ENCODE measurements at places on chromosomes 3 and 15.

DNA sequence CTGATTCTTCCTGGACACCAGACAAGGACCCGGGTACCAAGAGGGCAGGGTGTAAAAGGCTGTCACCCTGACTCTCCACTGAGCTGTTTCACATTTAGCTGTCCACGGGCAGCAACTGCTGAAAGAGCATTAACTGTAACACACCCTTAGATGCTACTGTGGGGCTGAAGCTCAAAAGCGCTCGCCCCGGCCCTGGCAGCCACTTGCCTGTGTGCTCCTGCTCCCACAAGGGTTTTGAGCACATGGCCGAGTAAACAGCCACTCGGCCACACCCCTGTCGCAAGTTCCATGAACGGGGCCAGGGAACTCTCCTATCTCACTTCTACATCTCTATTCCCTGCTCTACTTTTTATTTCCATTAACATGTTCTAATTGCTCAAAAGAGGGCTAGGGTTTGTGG, 421.7 kb downstream of the TUSC7 start:
- DNase-seq = no peak

DNA sequence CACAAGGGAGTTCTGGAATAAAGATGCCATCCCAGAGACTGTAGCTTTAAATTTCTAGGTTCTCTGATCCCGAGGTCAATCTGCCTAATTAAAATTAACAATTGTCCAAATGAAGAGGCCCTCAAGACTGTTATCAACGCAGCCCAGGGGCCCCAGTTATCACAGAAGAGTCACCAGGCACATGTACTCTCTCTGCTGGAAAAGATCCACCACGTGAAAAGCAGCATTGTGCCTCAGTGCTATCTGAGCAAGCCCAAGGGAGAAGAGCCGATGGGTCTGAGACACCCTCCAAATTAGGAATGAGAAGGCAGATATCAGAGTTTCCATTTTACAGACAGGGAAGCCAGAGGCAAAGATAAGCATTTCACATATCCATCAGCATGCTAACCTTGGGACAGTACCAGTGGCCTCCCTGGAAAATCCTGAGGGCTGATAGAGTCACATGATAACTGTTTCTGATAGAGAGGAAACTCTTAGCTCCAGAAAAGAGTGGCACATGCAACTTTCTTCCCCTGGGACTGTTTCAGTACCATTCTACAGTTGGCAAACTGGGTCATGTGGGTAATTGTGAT, 55.5 kb downstream of the ITGB5 start:
- DNase-seq = no peak

DNA sequence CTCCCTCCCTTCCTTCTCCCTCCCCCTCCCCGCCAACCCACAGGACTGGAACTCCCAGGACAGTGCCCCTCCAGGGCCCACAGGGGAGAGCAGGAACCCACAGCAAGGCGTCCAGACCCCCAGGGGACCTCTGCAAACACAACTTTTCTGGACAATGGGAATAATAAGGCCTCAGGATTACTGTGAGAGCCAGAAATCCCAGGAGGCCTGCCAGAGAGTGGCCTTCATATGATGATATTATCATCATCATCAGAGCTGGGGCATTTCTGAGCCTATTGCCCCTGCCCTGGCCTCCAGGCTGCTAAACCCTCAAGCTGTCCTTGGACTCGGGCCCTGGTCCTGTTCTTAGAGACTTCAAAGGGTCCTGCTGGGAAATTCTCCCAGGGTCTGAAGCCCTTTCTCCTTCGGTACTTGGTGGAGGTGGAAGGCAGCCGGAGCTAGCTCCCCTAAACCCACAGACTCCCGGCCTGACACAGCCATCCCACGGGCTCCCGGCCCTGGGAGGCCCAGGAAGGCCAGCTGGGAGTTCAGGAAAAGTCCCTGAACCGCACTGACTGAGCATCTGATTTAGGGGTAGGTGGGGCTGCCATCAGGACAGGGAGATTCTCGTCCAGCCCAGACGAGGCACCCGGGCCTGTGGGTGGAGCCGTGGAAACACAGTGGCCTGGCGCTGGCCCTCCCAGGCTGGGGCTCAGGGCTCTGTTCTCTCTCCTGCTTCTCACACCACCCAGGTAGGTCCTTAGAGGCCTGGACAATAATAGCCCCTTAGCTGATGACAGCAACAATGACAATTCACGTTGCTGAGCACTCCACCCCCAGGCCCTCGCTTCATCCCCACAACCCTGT, 4.9 kb downstream of the CALML4 start:
- no peak for DNase-seq

DNA sequence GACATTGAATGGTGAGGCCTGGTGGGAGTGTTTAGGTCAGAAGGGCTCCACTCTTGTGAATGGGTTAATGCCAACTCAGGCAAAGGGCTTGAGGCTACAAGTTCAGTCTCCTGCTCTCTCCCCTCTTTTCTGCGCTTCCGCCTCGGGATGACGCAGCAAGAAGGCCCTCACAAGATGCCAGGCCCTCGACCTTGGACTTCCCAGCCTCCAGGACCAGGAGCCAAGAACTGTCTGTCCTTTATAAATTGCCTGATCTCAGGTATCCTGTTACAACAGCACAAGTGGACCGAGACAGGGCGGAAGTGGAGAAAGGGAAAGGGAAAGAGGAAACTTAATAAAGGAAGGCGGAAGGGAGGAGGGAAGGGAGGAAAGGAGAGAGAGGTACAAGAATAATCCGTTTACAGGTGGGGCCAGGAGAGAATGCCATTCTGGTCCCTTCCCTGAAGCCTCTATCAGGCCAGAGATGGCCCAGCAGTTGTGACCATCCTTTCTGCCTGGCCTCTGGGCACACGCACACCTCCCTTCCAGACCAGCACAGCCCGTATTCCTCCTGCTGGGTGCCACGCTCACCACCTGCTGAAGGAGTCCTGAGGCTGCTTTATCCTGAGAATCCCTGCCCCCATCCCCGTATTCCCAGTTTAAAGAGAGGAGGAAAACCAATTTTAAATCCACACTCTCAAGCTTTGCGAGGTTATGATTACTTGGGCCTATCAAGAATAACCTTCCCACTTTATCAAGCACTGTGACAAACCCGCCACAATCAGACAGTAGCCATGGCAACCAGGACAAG, 64.2 kb downstream of the OXNAD1 start:
- no peak for DNase-seq

DNA sequence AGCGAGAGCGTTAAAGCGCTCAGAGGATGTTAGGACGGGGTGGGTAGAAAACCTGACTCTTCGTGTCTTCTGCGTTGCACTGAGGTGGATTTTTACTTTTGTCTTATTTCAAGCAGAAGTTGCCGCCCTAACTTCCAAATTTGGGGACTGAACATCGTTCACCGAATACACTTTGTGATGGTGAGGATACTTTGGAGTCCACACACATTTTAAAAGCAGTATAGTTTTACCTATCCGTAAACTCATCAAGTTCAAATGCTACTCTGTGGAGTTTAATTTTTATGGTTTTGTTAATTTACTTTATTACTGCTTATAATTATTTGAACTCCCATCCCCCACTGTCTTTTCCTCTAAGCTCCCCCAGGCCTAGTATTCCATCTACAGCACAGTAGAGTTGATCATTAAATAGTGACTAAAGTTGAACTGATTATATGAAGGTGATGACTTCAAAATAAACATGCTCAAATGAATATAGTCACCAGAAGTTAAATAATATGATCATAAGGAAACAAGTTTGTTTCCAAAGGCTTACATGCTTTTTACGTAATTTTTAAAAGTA, 617 bp upstream of the EOGT start:
- DNase-seq = no peak

DNA sequence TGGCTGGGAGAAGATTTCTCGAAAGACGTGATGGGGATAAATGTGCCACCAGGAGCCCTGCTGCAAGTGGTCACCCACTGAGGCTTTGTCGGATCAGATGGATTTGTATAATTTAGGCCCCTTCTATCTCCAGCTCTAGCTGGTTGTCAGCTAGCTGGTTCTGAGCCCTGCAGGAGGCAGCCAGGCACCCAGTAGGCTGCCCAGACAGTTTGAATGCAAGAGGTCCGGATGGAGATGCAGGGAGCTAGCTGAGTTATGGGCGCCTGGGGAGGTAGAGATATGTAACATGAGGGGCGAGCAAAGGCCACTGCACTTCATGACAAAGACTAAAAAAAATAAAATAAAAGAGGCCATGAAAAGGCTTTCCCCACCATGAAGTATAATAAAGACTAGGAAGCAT, 35.1 kb upstream of the ADPGK start:
- DNase-seq = no peak

GRCh38 chr3:74661672-74662071, 47.2 kb upstream of the CNTN3 start:
- no peak for DNase-seq

DNA sequence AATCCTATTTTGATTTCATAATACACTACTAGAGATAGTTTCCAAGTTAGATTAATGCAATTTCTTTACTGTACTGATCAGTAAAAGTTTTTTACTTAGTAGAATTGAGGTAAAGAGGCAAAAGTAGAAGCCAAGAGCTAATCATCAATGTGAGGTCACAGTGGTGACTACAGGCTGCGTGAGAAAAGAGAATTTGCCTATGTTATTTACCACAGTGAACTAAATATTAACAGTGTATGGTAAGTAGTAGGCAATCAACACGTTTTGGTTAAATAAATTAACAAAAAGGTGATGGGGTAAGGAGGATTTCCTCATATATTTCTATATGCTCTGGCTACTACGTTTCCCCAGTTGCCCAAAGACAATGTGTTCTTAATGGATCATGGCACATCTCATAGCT, 202.2 kb upstream of the CMC1 start:
- DNase-seq = no peak

DNA sequence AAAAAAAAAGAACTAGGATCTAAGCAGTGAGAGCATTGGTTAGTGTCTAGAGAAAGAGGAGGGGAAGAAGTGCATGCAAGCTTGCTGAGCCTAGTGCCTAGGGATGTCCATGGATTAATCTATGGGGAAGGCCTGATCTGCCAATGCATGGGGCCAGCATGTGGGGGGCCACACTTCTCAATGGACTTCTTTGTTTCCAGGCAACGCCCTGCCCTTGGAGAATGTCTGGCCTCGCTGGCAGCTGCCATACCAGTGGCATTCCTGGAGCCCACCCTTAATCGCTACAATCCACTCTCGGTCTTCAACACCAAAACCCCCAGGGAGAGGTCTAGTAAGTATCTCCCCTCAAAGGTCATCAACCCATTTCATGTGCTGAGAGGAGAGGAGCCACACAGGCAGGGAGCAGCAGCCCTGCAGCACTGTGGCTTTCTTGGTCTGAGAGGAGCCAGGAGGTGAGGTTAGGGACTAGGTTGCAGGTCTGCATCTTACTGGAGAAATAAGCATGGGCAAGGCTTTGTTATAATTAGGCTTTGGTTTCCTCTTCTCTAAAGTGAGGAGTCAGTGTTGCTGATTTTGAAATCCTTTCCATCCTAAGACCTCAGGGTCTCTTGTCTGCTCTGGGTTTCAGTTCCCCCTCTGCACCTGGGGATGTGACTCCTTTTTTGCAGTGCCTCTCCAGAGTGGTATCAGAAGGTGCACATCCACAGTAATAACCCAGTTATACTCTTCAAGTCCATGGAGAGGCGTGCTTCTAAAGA, 188.1 kb upstream of the CHRM5 start:
- DNase-seq = no peak

- no peak for DNase-seq
Observed at GRCh38 chr15:77030928-77031375, 36.0 kb downstream of the PSTPIP1 start.

DNA sequence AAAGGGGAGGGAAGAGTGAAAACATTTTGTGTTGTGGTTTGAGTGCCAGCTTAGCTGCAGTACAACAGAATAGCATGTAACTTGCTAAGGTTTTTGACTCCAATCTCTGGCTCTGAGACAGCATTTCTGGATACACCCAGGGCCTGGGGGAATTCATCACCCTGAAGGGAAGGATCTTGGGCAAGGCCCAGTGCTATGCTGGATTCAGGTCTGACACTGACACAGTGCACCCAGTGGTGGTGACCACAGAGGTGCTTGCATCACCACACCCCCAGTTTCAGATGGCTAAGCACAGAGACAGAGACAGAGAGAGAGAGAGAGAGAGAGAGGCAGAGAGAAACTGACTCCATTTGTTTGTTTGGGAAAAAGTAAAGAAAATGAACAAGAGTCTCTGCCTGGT, 74.1 kb upstream of the KBTBD8 start:
- DNase-seq = no peak

DNA sequence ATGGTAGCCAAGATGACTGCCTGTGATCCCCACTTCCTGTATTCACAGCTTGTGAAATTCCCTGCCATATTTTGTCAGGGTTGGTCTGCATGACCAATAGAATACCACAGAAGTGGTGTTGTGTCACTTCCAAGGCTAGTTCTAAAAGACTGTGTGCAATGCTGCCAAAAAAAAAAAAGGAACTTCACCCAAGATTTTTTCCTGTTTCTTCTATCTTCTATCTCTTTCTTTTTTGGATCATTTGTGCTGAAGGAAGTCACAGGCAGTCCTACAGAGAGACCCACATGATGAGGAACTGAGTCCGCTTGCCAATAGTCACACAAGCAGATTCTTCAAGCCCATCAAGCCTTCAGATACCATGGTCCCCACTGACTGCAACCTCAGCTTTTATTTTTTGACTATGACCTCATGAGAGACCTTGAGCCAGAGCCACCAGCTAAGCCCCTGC, 18.1 kb upstream of the RAF1 start:
- DNase-seq = no peak

All from NCI-H345 (cell line).